Caki2 (cell line): ENCODE measurements at places on chromosomes 11 and 22. TPM values are rescaled to one million over a fixed set of nuclear protein-coding genes. Genes with fewer than 3 reads are reported as not detected.

GRCh38 chr11:119198925-119199324 lies 7.2 kb upstream of the CBL start:
- DNase-seq, result no peak

GRCh38 chr11:59193587-59194130 lies 19.1 kb downstream of the MPEG1 start:
- no peak for DNase-seq

GRCh38 chr22:25066861-25067435 lies 114.4 kb downstream of the KIAA1671 start:
- DNase-seq, result no peak

DNA sequence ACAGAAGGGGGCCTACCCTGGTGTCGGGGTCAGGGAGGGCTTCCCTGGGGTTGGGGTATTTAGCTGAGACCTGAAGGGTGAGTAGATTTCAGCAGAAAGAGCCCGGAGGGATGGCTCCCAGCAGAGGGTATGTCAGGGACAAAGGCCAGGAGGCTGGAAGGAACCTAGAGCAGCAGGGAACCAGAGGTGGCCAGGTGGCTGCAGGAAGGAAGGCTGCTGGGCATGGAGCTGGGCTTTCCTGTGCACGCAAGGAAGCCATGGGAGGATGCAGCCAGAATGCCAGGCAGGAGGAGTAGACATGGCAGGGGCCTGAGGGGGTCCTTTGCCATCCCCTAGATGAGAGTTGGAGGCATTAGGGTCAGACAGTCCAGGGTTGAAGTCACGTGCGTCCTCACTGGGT lies 27.4 kb upstream of the RELT start:
- no peak for DNase-seq

DNA sequence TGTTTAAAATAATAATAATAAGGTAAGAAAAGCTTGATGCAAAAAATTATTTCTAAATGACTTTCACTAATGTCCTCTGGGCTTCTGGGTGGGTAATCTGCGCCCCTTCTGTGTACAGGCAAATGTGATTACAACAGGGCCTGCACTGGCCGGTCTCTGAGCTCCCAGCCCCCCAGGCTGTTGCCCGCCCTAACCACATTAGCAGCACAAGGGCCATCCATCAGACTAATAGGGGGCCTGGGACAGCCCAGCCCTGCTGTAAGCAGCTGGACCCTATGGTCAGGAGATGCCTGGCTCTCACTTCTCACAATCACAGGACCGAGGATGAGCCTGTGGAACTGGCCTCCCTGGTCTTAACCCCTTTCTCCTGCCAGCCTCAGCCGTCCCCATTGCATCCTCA lies 388.4 kb downstream of the BUD13 start:
- DNase-seq, result no peak

DNA sequence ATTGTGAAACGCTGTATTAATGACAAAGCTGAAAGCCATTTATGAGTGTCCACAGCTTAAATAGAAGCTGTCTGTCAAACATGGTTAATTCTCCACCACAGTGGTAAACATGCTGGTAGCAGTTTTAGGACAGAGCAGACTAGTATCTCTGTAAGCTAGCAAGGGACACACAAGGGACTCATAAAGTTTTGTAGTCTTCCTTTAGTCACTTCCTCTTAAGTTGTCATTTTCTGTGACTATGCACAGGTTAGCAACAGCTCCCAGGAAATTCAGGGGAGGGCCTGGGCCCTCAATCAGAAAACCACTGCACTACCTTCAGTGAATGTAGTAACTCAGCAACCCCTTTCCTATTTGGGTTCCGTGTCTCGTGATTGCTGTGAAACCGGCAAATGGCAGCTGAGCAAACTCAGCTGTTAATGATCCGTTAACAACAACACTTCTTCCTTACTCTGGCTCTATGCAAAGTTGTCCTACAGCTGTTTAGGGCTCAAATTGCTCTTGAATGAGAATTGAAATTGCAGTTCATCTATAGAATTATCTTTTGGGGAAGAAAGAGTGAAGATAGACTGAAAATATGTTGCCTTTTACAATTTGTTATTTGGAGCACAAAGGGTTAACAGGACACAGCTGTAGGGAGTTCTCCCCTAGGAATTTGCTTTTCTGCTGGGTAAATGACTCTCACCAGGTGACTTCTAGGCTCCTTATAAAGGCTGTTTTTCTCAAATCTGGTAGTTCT lies at the start of gene MMP26:
Gene MMP26 (plus strand): TSS at position 731 of the 736 bp plus-strand sequence.
- DNase-seq, result no peak

DNA sequence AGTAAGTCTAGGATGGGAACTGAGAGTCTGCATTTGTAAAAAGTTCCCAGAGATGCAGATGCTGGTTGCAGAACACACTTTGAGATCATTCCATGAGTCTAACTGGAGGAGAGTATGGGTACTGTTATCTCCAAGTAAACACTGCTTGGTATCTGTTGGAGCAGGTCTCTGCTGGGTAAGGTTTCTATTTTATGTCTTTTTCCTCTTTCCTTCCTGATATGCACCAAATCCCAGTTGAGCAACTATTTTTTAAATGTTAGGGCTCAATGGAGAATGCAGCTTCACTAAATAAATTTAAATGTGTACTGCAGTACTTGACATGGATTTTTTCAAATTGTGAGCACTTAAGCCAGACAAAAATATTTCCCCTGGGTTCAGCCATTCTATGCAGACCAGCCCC lies 48.5 kb downstream of the BDNF start:
- no peak for DNase-seq

GRCh38 chr11:102283116-102283485 lies 34.2 kb upstream of the BIRC3 start:
- DNase-seq, result no peak

DNA sequence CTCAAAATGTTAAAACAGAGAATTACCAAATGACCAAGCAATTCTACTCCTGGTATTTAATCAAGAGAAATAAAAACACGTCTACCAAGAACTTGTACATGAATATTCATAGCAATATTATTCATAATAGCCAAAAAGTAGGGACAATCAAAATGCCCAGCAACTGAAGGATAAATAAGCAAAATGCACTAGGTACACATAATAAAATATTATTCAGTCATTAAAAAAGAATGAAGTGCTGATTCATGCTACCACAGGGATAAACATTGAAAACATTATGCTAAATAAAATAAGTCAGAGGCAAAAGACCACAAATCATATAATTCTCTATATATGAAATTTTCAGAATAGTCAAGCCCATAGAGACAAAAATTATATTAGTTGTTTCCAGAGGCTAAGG lies 24.8 kb downstream of the ARHGAP32 start:
- DNase-seq, result no peak

DNA sequence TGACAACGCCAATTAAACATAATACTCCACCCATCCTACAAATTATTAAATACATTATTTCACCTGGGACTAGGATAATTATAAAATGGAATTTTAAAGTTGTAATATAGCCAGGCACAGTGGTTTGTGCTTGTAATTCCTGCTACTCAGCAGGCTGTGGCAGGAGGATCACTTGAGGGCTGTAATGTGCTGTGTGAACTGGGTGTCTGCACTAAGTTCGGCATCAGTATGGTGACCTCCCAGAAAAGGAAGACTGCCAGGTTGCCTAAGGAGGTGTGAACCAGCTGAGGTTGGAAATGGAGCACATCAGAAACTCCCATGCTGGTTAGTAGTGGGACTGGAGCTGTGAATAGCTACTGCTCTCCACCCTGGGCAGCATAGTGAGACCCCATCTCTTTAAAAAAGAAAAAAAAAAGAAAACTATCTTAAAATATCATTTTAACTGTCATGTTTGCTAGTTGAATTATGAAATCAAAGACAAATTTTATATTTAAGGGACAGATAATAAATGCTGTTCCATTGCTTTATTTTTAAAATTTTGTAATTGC lies 28.0 kb downstream of the PPP6R2 start:
- DNase-seq, result no peak

- DNase-seq, result no peak
These were observed 16.8 kb downstream of the GNB1L start for GRCh38 chr22:19837915-19838314.

DNA sequence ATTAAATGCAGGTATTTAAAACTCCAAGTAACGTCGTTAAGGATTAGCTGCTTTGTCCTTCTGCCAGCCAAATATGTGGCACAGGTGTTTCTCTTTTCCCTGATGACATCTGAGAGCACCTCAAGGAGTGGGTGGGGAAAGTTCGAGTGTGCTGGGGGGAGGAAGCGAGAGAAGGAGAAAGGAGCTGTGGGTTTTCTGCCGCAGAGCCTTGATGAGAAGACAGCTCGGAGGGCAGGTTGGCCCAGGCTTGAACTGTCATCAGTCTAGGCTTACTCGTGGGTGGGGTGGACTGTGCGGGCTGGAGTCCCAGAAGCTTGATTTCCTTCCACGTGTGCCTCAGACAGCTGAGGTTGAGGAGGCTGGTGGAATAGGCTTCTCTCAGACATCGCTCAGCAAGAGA lies 15.2 kb upstream of the SORL1-AS1 start:
- no peak for DNase-seq

DNA sequence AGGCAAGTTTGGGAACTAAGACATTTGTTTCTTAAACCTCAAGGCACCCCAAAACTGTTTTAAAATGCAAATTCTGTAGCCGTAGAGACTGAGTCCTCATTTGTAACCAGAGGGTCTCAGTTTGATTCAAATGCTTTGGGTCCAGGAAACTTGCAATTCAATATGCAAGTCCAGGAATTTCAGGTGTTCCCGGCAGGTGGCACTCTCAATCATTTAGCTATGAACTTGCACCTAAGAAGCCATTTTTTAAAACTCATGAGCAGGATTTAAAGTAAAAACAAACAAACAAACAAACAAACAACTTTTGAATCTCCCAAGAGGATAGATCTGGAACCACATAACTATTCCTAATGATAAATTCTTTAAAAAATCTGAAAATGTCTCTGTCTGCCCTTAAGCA lies 8.7 kb upstream of the ABTB2 start:
- no peak for DNase-seq

DNA sequence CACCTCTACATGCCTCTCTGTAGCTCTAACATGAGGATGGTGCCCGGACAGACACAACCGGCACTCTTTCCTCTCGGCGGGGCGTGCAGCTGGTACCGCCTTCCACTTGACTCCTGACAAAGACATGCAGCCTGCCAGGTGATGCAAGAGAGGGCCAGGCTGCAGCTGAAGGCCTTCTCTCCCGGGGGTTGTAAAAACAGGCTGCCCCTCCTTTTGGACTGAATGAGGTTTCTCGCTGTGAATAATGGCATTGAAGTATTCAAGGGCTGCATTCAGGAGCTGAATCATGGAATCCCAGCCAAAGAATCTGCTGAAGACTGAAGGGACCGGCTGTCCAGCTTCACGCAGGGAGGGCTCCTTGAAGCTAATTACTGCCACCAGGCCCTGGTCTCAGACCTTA lies 110.9 kb downstream of the GALNT18 start:
- DNase-seq, result no peak

- DNase-seq, result no peak
These were observed 9.1 kb upstream of the TBC1D22A start for GRCh38 chr22:46753360-46753759.

GRCh38 chr11:123054301-123055065 lies 7.5 kb downstream of the HSPA8 start:
- peak; percentile 58 for DNase-seq

DNA sequence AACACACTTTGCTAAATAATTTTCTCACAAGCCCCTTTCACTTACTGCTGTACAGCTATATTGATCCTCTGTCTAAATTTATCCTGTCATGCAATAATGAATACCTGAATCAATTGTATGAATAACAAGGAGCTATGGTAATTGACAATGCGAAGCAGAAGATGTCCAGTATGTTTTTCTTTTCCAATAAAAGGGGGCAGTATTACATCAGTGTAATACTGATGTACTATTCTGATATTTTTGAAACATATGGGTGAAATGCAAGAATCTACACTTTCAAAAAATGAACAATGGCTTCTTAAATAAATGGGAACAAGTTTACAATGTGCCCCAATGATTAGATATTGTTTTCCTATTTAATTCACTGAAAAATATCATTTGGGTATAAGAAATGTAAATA lies 315.1 kb downstream of the SOX6 start:
- DNase-seq, result no peak

DNA sequence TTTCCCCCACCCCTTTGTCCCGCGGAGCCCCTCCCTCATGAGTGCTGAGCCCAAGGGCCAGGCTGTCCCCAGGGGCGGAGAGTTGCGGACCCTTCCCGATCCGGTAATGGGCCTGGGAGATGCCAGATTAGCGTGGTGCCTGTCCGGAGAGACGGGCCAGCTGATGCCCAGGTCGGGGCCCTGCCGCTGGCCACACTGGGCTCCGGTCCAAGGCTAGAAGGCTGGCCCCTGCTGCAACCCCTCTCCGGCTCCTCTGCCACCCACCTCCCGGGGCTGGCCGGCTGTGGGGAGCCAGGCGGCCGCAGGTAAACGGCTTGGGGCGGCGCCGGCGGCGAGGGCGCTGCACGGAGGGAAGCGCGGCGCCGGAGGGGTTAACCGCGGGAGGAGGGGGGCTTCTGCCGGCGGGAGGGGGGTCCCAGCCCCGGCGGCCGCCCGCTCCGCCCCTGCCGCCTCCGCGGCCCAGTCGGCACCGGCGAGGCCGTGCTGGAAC lies at the start of gene KCNK4:
Gene KCNK4 (plus strand): TSS at position 41 of the 490 bp plus-strand sequence. CDS start 1,717 bp downstream, outside the sequence.
- DNase-seq, result no peak

- no peak for DNase-seq
These were observed 34.3 kb upstream of the CD44 start for GRCh38 chr11:35104655-35105054.

GRCh38 chr22:39809772-39810557 lies 83.6 kb downstream of the ENTHD1 start:
- DNase-seq, result no peak

DNA sequence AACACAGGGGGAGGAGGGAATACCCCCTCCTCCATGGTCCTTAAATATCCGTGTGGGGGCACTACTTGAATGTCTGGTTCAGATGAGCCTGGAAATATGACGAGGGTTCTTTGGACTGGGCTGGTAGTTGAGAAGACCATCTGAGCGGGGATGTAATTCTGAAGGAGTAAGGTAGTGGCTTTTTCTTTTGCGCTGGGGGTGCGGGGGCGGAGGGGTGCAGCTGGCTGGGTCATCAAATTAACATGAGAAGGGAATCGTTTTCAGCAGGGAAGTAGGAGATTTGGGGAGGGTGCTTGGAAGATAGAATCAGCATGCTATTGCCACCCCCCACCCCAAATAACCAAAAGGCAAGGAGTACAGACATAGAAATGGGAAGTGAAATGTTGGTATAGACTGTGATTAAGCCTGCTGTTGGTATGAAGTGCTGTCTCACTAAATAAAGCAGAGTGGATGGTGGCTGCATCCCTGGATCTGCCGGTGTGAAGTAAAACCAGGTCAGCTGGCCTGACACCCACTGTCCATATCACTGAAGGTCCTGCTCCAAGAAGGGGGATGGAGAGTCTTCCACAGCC lies 121.9 kb upstream of the HSD17B12 start:
- DNase-seq, result no peak

GRCh38 chr11:88246696-88247095 lies 71.5 kb upstream of the RAB38 start:
- DNase-seq, result no peak

DNA sequence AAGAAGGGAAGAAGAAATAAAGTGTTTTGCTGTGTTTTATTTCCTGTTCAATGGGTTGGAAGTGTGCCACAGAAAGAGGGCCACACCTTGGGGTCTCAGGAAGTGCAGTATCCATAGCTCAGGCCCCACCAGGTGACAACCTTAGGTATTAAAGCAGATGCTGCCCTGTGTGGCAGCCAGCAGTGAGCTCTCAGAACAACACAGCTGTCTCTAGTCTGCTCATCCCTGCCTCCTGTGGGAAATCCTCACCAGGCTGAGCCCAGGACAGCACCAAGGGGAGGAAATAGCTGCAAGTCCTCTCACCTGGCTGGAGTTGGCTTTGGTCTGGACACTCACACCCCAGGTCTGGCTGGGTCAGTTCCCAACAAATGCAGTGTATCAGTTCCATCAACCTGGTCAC lies 25.1 kb downstream of the ARL14EP start:
- no peak for DNase-seq

Gene HSCB
- 37.9 and 51.9 TPM in 2 replicates for total RNA-seq

Gene GLYATL1B
- total RNA-seq, result not detected in 2 replicates

Gene NOX4
- not detected in 2 replicates for total RNA-seq

Gene KCNK7
- total RNA-seq, result not detected in 2 replicates

Gene OR2AT4
- not detected in 2 replicates for total RNA-seq

Gene FAM227A
- 0.24 and 2.3 TPM in 2 replicates for total RNA-seq
